ENCODE measurements at places on chromosomes 12 and 14.

DNA sequence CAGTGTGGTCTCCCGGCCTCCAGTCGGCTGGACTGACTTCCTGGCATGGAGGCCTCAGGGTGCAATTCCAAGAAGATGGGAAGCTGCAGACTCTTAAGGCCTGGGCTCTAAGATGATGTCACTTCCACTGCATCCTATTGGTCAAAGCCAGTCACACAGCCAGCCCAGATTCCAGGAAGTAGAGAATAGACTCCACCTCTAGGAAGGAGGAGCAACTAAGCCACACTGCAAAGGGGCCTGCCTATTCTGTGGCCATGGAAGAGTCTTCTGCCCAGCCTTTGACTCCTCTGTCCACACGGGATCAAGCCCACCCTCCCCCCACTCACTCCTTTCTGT, 103.9 kb upstream of the RFLNA start:
- DNase-seq = peak; percentile 22

DNA sequence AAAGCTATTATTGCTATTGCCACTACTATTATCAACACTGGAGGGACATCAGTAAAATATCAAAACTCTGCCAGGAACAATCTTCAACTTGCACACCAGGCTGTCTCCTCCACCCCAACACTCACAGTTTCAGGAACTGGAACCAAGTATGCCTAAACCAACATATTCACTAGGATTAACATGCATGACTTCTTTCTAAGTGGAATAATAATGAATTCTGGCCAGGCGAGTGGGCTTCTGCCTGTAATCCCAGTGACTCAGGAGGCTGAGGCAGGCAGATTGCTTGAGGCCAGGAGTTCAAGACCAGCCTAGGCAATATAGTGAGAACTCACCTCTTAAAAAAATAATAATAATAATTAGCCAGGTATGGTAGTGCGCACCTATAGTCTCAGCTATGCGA, 58.1 kb downstream of the TBX5 start:
- DNase-seq = no peak

GRCh38 chr14:48398675-48399282, 723.4 kb upstream of the MDGA2 start:
- peak; percentile 21 for DNase-seq

DNA sequence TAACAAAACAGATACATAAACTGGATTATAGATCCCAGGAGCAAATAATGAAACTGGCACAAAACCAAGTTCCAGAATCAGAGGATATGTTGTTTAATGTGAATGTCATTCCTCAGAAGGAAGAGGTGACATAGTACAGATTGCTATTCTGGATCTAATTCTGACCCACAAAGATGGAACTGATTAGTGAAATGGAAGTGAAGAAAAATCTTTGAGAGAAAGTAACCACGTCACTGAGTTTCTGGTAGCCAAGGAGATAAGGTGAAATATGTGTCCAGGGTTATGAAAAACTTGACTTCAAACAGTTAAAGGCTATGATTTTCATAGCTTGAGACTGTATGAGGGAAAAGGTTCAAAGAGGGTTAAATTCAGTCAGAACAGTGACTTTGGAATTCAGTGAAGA, 8.3 kb downstream of the OR10AD1 start:
- peak; percentile 20 for DNase-seq

DNA sequence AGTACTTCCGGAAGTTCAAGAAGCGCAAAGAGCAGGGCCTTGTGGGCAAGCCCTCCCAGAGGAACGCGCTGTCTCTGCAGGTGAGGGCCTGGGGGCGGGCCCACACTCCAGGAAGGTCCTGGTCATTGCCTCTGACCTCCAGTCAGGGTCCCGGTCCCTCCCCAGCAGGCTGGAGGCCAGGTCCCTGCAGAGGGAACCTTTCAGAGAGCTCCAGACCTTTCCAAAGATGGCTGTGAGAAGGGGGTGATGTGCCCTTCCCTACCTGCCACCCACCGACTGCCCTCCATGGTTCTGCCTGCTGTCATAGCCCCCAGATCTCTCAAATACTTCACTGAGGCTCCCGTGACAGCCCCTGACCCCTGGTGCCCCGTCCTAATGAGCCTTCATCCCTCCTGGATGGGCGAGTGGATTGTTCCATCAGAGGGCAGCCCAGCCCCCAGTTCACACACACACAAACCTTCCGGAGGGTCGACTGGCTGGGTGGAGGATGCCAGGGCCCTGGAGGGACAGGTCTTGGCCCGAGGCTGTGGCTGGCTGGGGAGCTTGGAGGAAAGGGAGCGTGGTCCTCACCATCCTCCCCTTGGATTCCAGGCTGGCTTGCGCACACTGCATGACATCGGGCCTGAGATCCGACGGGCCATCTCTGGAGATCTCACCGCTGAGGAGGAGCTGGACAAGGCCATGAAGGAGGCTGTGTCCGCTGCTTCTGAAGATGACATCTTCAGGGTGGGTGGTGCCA, 117.5 kb upstream of the FKBP4 start:
- no peak for DNase-seq

- DNase-seq = no peak
Observed at GRCh38 chr12:6394398-6394797, 10.4 kb downstream of the LTBR start.

GRCh38 chr12:117513353-117513752, 151.9 kb upstream of the NOS1 start:
- no peak for DNase-seq

All from AG20443 (cell line).